ENCODE measurements at places on chromosomes 1 and 21.

GRCh38 chr1:43381612-43382011 is 8.0 kb downstream of the MED8 start:
- no peak for DNase-seq

GRCh38 chr21:34055615-34056014 is 17.8 kb upstream of the MRPS6 start:
- DNase-seq, result no peak

DNA sequence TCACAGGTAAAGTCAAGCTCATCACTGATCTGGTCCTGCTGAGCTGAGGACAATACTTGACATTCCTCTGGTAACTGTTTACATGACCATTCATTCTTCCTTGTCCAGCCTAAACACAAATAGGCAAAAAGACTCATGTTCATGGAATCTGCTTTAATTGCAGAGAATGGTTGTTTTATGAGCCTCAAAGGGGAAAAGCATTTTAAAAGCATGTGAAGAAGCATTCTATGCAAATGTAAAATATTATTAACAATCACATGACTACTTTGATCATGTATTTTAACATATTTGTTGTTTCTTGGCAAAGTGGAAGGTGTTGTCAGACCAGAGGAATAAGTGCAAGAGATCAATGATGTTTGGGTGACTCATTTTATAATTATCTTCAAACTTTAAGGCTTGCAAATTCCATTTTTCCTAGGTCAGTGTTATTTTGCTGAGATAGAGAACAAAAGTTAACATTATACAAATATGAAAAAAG is 133.7 kb downstream of the RUNX1 start:
- DNase-seq, result no peak

GRCh38 chr1:225485226-225485625 is 57.4 kb upstream of the LBR start:
- DNase-seq, result no peak

DNA sequence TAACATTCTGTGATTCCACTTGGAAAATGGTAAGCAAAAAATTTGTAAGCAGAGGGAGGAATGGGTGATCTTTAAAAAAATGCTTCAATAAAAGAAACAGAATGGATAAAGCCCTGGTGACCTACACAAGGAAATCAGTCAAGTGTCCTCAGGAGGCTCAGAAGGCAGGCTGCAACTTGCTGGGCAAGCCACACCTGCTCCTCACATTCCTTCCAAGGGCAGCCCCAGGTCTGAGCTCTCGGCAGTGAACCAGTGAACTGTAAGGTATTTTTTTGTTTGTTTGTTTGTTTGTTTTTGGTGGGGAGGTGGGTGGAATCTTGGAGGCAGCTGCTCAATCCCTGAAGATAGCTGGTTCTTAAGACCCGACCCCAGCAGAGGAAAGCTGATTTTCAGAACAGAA is 4.4 kb downstream of the TACSTD2 start:
- no peak for DNase-seq

- DNase-seq, result no peak
Measured at GRCh38 chr1:32398401-32398800, 4.2 kb upstream of the BSDC1 start.

DNA sequence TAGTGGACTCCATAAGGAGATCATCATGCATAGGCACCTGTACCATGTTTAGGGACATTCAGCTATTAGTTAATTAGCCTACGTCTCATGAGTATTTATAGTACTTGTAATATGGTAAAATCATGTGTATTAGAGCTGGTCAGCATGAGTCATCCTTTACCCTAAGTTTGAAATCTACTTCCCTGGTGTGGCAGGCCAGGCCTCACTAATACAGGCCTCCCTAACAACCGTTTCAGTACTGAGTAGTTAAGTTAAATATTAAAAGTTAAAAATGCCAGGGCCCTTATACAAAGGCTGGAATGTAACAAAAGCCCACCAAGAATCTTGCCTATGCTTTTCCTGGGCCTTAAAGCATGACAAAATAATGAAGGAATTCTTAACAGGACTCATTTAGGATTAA is 356.3 kb upstream of the DPYD start:
- peak; percentile 9 for DNase-seq

- no peak for DNase-seq
Measured at GRCh38 chr1:174777262-174777661, 222.5 kb upstream of the CACYBP start.

GRCh38 chr1:50252196-50252595 is 143.5 kb downstream of the ELAVL4 start:
- no peak for DNase-seq

DNA sequence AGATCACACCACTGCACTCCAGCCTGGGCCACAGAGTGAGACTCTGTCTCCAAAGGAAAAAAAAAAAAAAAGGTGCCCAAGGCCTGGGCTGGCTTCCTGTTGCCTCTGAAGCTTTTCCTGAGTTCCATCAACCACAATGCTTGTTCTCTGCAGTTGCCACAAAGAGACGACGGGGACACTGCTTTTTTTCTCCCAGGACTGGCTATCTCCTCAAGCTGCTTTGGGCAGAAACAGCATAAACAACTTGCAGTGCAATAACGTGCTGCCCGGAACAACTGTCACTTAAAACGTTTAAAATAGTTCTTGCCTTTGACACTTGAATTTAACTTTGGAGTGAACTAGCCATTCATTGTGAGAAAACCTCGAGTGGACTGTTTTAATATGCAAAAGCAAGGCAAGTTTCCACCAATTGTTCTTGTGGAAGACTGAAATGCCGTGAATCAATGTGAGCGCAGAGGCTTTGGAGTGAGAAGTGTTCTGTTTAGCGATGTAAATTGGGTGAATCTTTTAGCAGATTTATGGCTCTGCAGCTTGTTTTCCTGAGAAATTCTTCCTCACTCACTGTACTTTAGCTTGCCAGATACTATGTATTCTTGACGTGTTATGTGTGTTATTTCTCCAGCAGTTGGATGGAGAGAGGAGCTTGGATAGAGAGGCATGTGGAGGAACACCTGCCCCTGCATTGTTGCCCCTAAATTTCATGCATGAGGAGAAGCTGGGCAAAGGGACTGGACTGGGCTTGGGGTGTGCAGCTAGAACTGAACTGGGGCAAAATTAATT is 188.1 kb upstream of the KIAA0040 start:
- DNase-seq, result no peak

GRCh38 chr1:181100015-181100905 is 11.8 kb downstream of the IER5 start:
- no peak for DNase-seq

DNA sequence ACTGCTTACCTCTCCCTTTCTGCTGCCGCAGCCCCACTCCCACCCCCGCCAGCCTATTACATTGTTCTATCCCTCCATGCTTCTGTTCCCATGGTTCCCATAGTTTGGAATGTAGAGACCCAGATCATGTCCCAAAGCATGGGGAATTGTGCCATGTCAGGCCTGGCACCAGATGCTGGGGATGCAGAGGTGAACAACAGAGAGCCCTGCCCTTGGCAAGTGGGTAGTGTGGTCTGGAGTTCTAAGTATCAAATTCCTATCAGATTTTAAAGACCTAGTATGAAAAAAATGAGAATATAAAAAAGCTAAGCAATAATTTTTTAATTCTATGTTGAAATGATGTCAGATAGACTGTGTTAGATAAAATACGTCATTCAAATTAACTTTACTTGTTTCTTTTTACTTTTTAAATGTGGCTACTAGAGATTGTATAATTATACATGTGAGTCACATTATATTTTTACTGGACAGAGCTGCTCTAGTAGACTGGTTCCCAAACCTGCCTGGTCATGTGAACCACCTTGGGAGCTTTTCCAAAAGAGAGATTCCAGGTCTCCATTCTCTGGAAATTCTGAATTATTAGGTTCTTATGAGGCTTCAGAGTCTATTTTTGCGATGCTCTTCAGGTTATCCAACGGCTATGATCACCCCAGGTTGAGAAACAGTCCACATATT is 113.0 kb upstream of the DAB1 start:
- DNase-seq, result no peak

GRCh38 chr1:110339407-110340206 is 430 bp downstream of the RBM15 start:
- peak; percentile 57 for DNase-seq

GRCh38 chr21:33619726-33620125 is 21.8 kb downstream of the CRYZL1 start:
- no peak for DNase-seq

Data from left renal pelvis (tissue), 4 donors.